ENCODE measurements at places on chromosomes 2 and 18.

DNA sequence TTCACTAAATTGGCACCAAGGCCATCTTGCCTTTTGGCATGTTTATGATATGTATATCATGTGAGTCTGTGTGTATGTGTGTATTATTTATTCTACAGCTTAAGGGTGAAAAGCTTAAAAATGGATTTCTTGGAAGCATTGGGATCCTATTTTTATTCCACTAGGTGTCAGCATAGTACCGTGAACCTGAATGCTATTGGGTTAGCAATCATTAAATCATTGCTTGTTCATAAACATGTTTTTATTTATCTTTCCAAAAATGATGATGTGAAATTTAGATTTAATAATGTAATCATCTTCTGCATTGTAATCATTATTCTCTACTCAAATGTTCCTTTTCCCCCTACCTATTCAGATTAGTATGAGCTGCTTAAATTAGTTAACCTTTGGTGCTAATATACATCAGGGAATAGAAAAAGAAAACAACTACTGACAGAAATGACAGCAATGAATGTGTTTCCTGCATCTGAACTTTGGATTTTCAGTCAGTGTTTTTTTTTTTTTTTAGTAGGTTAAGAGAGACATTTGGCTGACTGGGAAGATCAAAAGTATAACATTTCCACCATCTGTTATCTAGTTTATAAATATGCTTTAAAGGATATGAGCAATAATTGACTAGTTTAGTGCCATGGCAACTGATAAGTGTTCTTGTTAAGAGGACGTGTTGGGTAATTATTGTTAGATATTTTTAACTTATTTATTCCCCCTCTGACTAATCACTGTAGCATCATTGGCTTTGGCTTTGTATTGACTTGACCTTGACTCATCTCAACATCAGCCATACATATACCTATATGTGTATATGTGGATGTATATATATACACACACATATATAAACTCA is 14.1 kb upstream of the ZSWIM2 start:
- DNase-seq, result no peak

- DNase-seq, result no peak
These were observed 415.2 kb downstream of the NBAS start for GRCh38 chr2:15145919-15146318.

- no peak for DNase-seq
These were observed 140.8 kb upstream of the COL3A1 start for GRCh38 chr2:188833331-188833730.

DNA sequence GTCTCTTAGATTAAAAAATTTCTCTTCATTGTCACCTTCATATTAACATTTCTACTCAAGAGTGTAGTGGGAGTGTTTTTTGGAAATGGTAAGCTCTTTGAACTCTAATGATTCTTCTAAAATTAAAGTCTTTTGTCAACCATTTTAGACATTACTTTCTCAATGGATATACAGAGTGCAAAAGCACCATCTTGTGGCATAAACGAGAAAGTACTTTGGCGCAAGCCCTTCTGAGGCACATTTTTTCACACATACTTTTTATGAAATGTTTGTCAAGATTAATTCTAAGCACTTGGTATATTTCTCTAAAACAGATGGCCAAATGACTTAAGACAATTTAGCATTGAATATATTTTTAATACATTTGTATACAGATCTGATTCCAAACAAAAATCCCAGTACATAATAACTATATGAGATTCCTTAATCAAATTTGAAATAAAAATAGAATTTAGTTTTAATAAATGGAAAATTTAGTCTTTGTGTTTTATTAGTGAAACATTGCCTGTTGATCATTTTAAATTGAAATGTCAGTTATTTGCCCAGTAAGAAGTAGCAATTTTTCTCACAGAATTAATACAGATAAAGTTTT is 63.3 kb upstream of the GALNT5 start:
- DNase-seq, result no peak

- no peak for DNase-seq
These were observed 165.0 kb downstream of the LNPK start for GRCh38 chr2:175837046-175837445.

DNA sequence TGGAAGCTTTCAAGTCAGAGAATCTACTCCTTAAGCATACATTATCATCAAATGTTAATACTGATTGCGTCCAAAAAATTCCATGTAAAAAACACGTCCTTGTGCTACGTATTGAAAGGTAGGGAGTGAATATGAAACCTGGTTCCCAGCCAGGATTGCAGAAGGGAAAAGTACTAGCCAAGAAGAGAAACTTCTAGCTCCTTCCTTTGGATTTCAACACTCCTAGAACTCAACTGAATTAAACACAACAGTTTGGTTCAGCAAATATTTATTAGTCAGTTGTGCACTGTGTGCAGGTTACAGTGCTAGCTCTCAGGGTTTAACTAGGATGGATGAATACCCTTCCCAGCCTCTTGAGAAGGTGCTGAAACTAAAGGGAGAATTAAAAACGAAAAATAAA is 33.9 kb upstream of the FHL2 start:
- no peak for DNase-seq

GRCh38 chr2:77391119-77391518 is 131.1 kb downstream of the LRRTM4 start:
- DNase-seq, result no peak

DNA sequence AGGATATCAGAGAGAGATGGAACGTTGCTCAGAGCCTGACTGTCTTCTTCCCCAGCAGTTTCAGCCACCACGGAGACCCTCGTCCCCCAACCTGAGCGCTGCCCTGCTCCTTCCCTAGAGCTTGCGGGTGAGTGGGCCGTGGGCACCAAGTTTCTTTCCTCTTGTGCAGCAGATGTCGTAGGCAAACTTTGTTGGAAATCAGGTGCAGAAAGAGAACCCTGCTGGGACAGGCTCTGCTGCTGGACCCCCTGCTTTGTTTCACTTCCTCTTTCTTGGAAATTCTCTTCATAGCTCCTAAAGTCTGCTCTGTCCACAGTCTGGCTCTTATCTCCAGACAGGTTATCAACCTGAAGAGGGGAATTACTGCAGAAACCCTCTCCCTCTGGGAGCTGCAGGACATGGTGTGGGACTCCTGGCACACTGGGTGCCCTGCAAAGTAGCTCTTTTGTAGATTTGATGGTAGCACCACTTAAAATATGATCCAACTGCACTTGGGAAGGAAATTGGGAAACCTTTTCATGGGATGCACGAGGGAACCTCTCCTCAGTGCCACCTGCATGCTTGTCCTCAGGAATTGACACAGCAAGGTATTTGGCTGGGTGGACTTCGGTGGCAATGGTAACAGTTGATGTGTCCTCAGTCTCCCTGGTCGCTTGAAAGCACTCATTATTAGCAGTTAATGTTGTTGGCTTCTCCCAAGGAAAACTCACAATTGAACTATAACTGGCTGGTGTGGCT is 92.2 kb downstream of the ALPK2 start:
- no peak for DNase-seq

DNA sequence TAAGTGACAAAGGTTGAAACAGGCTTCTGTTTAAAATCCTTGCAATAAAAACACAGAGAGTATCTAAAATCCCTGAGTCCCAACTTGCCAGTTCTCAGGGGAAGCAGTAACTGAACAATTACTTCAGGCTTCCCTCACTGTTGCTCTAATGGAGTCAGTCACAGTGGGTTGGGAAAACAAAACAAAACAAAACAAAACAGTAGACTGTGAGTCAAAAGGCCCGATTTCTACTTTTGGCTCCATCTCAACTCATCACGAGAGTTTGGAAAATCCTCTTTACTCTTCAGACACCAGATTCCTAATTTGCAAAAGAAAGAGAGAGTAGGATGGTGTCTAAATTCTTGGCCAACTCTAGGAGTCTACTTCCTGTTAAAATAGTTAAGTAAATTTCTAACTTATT is 1.1 kb downstream of the FSHR start:
- no peak for DNase-seq

DNA sequence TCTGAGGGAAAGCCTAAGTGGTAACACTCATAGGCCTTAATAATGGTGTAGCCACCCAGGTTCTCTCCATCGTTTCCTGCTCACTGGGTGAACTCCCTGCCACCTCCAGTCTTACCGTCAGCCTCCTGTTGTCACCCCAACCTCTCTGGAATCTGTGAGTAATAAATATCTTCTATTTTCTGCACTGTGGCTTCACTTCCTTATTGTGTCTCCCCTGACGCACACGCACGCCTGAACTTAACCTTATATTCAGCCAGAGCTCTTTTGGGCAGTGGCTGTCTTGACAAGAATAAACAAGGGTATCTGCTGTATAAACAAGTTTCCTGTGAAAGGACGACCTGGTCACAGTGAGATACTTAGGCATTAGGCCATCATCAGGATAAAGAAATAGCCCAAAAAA is 467.2 kb downstream of the SPAG16 start:
- no peak for DNase-seq

DNA sequence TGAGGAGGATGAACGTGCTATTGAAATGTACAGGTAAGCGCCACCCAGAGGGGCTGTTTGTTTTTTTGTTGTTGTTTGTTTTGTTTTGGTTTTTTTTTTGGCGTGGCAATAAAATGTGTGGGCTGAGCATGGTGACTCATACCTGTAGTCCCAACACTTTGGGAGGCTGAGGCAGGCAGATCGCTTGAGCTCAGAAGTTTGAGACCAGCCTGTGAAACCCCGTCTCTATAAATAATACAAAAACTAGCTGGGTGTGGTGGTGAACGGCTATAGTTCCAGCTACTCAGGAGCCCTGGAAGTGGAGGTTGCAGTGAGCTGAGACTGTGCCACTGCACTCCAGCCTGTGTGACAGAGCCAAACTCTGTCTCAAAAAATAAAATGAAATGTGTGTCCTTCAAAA is 6.2 kb downstream of the PDCL3 start:
- DNase-seq, result no peak

GRCh38 chr2:26086155-26086637 is 52.3 kb downstream of the RAB10 start:
- DNase-seq, result no peak
